ENCODE measurements at places on chromosomes 6 and 20.

DNA sequence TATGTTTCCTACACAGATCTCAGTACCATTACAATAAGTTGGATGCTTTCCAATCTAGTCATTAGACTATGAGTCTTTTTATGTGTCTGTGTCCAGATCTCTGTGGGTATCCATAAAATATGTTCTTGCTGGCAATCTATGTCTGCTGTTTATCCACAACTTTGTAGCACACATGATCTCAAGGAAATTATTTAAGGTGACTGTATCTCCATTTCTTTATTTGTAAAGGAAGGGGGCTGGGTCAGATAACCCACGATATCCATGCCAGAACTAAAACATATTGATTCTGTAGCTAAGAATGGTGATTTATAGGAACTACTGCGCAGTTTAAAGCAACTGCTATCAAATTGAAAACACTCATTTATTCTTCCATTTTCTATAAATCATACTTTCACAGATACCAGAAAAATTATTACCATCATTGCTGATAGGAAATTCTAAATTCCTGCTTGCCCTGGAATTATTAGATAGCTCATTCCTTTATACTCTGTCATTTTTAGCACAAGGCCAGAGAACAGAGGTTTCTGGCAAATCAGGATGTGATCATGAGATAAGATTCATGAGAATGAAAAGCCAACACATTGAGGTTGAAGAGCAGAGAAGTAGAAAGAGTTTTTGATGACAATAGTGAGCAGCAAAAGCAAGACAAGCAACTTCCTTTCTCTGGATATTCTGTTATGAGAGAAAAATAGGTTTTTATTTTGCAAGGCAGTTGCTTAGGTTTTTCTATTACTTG lies 851.4 kb upstream of the CITED2 start:
- no peak for DNase-seq

GRCh38 chr20:19073584-19074218 lies 138.7 kb upstream of the SLC24A3 start:
- DNase-seq: no peak

- DNase-seq: no peak
Measured at GRCh38 chr6:44511126-44511525, 123.6 kb downstream of the CDC5L start.

- DNase-seq: no peak
Measured at GRCh38 chr20:34415079-34415478, 52.0 kb downstream of the ITCH start.

GRCh38 chr6:74755196-74755595 lies 450.7 kb downstream of the COL12A1 start:
- no peak for DNase-seq

- DNase-seq: no peak
Measured at GRCh38 chr6:34396518-34396917, 4.0 kb upstream of the NUDT3 start.

DNA sequence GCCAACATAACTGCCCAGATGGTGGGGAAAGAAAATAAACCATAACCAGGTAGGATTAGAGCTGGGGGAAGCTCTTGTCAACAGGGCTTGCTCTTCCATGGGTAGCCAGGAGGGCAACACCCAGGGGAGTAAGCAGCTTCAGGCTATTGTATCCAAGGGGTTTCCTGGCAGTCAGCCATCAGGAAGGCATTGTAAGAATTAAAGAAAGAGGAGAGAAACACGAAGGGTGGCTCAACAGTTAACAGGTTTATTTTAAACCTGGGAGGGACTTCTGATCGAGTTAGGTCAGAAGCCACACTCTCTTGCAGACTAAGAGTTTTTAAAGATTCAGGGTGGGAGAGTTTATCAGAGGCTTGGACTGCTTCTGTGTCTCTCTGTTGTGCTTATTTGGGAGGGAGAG lies 114.2 kb downstream of the QRSL1 start:
- DNase-seq: no peak

DNA sequence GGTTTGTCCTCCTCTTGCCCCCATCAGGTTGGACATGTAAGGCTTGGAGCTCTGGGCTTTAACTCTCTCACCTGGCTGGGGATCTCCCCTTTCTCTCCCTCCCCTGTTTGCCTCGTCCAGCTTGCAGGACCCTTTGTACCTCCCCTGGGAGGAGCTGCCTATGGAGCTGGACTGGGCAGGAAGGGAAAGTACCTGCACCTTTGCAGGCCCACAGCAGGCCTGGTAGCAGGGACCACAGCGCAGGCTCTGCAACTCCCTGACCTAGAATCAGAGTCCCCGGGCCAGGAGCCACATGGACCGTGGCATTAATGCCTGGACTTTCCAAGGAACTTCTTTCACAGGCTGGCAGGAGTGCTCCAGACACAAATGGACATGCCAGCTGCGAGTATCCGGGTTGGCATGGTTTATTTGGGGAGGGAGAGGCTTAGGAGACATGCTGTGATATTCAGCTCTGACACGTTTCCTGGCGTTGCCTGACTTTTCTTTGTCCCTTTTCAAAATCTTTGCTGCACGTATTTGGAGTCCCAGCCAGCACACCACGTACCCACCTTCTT lies 268.5 kb upstream of the EXOC2 start:
- DNase-seq: no peak
